ENCODE measurements at places on chromosomes 7 and 10.
A peak's percentile ranks its signal among the peaks of the same experiment; 100 is the strongest.

DNA sequence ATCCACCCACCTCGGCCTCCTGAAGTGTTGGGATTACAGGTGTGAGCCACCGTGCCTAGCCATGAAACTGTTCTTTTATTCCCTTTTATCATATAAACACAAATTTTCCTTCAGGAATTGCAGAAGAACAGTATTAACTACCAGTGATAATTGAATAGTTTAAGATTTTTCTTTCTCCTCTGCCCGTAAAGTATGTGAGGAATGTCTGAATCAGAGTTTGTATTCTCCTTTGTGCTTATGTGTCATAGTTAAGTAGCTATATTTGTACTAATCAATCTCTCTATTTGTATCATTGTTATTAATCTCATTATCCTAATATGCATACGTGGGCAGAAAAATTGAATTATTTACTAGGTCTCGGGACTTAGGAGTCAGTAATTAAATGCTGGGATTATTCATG lies 83.6 kb downstream of the ZNF277 start:
- DNase-seq, result peak; percentile 67

DNA sequence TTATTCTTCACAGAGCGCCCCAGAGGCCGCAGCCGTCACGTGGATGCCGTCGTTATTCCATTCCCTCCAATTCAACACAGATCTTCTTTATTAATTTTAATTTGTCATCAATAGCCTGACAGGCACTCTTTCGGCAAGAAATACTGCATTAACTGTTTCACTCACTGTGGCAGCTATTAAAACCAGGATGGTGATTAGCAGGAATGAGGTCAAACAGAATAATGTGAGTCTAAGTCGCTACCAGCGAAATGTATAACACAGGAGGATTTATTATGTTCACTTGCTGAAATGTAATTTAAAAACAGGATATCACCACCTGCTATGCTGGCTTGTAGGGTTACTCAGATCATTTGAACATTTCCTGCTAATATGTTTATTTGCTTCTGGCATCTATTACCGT lies 74.2 kb upstream of the MGMT start:
- no peak for DNase-seq

GRCh38 chr7:100874300-100874576 lies 665 bp upstream of the SRRT start:
- no peak for DNase-seq

- DNase-seq, result no peak
Observed at GRCh38 chr10:62759599-62760175, 44.8 kb upstream of the ADO start.

DNA sequence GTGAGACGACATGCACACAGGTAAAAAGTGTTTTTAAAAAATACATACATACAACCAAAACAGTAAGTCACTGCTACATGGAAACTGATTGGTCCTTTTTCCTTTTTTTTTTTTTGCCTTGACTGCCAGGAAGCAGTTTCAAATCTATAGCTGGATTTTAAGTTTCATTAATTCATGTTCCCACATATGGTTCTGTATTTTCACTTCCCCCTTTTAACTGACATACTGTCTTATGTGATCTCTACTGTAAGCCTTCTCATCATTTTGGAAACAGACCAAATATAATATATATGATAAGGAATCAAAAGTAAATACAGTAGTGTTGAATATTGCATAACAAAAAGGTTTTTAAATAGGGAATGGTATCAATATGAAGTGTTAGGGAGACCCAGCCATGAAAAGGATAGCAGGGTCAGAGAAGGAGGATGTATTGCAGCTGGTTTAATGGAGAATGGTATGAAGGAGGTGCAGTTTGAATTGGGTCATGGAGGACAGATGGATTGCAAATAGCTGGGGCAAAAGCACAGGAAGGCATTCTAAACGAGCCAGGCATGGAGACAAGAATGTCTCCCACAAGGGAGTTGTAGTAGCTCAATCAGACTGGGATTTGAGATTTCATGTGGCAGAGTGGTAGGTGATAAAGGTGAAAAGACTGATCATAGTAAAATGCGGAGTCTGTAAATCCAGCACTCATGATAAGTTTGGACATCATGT lies 5.4 kb downstream of the CAV1 start:
- DNase-seq, result no peak

GRCh38 chr10:89563311-89563710 lies 27.9 kb upstream of the SLC16A12 start:
- DNase-seq, result no peak

DNA sequence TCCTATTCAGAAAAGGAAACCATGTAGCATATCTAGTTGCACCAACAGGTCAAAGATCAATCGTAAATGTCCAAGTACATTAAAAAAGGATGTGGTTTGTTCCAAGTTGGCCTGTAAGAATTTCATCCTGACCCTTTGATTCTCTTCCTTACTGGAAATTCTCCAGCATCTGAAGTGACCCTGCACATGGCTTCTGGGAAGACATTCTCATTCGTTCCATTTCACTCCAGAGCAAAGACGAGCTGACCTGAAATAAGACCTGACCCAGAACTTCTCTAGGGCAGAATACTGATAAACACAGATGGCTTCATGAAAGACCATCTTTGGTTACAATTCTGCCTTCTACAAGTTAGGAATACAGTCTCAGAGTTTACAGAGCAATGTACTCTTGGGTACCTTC lies 39.8 kb downstream of the ASB4 start:
- DNase-seq, result no peak

DNA sequence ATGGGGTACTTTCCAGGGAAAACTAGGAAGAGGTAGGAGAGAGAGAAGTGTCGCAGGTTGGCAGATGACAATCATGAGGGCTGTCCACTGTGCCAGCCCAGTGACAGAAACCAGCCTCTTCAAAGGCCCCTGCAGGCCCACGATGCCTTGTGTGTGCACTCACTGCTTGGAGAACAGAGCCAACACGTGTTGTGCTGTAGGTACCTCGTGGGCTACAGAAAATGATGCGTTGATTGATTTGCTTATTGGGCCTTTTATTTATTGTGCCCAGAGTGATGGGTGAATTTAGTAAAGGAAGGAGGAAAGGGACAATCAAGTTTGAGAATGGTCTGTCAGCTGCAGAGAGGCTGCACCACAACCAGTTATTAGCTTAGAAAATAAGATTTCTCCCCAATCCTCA lies 215.1 kb downstream of the PLXNA4 start:
- DNase-seq, result no peak

- no peak for DNase-seq
Observed at GRCh38 chr10:121990015-121990677, 1.2 kb downstream of the TACC2 start.

DNA sequence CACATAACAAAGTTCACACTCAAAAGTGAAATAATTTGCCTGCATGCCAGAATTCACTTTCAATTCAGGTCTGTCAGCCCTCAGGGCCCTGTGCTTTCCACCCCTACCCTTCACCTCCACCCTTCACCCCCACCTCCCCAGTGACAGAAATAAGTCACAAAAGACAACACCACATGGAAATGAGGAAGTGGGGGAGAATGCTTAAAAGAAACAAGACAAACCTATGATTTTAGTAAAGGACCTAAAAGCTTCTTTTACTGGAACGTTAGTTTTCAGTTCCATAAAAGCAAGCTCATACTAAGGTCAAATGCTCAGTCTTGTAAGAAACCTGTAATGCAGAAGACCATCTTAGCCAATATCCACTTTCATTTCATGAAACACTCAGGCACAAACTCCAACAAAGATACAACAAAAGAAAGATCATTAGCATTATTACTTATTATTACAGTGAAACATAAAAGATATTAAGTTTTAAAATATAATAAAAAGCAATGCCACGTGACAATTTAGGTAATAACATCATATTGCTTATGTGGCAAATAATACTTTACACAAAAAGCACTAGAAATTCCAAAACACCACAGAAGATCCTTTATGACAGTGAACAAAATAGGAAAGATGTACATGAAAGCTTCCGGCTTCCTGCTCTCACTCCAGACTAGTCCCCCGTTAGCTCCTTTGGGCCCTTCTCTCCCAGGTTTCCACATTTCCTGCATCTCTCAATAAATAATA lies 112.1 kb downstream of the LMBR1 start:
- DNase-seq, result no peak

DNA sequence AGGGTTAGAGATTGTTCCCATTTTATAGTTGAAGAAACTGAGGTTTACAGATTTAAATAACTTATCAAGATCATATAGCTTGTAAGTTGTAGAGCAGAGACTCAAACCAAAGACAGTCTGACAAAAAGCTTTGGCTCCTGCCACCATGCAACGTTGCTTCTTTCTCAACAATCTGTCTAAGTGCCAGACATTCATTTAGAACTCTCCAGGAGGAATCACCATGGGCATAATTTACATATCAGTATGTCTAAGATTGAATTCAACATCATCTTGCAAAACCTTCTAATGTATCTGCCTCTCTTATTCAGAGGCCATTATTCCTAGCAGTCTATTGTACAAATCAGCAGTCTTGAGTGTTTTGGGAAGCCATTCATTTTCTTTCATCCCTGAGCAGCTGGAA lies 163.5 kb upstream of the PLXDC2 start:
- DNase-seq, result no peak

DNA sequence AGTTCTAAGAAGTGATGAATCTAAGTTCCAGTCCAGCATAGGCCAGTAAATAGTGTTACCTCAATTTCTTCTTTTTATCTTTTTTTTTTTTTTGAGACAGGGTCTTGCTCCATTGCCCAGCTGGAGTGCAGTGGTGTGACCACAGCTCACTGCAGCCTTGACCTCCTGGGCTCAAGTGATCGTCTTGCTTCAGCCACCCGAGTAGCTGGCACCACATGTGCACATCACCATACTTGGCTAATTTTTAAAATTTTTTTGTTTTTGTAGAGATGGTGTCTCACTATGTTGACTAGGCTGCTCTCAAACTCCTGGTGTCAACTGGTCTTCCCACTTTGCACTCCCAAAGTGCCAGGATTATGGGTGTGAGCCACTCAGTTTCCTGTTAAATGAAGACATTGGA lies 126.6 kb upstream of the LYZL2 start:
- no peak for DNase-seq

GRCh38 chr7:74554178-74554577 lies 100.5 kb downstream of the GTF2IRD1 start:
- DNase-seq, result no peak

DNA sequence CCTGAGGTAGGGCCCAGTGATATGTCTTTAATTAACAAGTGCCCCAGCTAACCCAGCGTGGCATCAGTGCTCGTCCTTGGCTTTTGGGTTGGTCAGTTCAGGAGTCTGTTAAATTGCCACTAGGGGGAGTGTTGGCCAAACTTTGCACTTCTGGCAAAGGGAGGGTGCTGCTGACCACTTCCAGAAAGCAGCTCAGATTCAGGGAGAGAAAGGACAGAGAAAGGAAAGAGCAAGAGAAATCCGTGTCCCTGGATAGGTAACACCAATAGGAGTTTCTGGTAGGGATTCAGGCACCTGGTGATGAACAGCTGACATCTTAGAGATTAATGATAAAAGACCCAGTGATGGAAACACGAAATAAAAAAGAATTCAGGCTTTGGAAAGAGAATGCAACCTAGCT lies 243.1 kb upstream of the AOAH start:
- DNase-seq, result peak; percentile 81

GRCh38 chr7:76073335-76073990 lies 25.6 kb downstream of the MDH2 start:
- no peak for DNase-seq

DNA sequence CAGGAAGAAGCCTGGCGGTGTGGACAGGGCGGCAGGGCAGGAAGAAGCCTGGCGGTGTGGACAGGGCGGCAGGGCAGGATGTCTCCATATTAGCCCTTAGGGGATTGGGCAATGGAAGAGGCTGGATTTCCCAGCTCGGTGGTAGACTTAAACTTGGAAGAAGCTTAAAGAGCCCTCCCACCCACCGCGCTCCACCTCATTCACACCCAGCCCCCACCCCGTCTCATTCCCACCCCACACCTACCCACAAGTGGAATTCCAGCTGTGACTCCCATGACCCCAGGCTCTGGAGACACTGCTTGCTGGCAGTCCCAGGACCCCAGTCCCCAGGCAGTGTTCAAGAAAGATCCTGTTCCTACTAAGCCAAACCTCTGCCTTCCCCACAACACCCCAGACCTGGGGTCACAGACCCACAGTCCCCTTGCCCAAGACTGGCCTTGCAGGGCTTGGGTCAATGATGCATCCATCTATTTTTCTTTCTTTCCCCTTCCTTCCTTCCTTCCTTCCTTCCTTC lies 34.0 kb downstream of the SPDYE6 start:
- no peak for DNase-seq

GRCh38 chr10:42866115-42866995 lies 83.8 kb downstream of the BMS1 start:
- peak; percentile 95 for DNase-seq

DNA sequence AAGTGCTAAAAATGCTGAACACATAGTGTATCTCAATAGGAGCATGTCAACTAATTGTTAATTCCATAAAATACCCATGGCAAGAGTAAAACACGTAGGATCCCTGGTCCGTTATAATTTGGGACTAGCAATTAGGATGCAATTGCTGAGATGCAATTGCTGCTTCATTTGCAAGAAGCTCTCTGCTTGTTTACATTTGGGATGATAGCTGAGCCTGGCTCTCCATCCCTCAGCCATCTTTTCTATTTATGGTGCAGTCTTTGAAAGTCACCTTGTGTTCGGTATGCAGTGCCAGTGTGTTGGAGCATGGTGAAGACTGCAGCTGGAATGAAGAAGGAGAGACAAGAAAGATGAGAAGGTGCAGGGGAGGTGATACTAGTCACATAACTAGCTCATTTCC lies 191.3 kb downstream of the SNX10 start:
- no peak for DNase-seq

DNA sequence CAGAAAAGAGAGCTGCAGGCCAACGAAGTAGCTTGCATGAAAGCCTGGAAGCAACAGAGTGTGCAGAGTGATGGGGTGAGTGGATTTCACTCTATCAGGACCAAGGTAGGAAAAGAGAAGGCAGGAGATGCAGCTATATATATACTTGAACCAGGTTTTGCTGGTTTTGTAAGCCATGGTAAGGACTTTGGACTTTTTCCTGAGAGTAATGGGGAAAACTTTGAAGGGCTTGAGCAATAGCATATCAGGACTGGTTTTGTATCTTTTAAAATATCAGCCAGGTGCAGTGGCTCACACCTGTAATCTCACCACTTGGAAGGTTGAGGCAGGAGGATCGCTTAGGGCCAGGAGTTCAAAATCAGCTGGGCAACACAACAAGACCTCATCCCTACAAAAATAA lies 120.6 kb upstream of the NRP1 start:
- no peak for DNase-seq

DNA sequence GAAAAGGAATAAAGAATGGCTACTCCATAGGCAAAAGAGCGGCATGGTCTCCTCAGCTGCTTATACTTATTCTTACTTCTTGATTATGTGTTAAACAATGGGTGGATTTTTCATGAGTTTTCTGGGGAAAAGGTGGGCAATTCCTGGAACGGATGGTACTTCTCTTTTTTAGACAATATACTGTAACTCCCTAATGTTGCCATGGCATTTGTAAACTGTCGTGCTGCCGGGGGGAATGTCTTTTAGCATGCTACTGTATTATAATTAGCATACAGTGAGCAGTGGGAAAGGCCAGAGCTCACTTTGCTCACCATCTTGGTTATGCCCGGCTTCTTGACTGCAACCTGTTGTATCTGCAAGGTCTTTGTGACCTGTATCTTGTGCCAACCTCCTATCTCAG lies 372.1 kb upstream of the AKR1E2 start:
- DNase-seq, result no peak

Data from GM03348 (cell line).